ENCODE measurements at places on chromosomes 6 and 20. TPM values are rescaled to one million over a fixed set of nuclear protein-coding genes. Genes with fewer than 3 reads are reported as not detected.

ZNF311 gene
- 2.3 TPM for total RNA-seq

MYB gene
- total RNA-seq, result 1.6 TPM

BAK1 gene
- 14.0 TPM for total RNA-seq

FAM83C gene
- total RNA-seq, result not detected

AKAP12 gene
- 737 TPM for total RNA-seq

GPSM3 gene
- total RNA-seq, result 8.6 TPM

- no peaks in the 10 kb centered on the region for H3K36me3 ChIP-seq
- peaks cover 11% of the 10 kb centered on the region for H3K4me1 ChIP-seq
- DNase-seq, result no peak
- H3K27me3 ChIP-seq, result peaks cover 19% of the 10 kb centered on the region
- H3K4me3 ChIP-seq, result no peak overlapping the region
Measured at GRCh38 chr6:159212525-159213280, 43.5 kb downstream of the FNDC1 start.

GRCh38 chr6:139370283-139370998 lies 4.0 kb downstream of the CITED2 start:
- H3K27ac ChIP-seq, result peak overlapping the region; percentile 81
- peaks cover 51% of the 10 kb centered on the region for H3K4me1 ChIP-seq
- peak overlapping the region; percentile 98 for H3K4me3 ChIP-seq
- H3K27me3 ChIP-seq, result no peaks in the 10 kb centered on the region
- H3K36me3 ChIP-seq, result peaks cover 6% of the 10 kb centered on the region

- no peak overlapping the region for H3K4me3 ChIP-seq
- peaks cover 49% of the 10 kb centered on the region for H3K27me3 ChIP-seq
- no peaks in the 10 kb centered on the region for H3K36me3 ChIP-seq
Measured at GRCh38 chr20:54005524-54005923, 64.9 kb downstream of the BCAS1 start.

DNA sequence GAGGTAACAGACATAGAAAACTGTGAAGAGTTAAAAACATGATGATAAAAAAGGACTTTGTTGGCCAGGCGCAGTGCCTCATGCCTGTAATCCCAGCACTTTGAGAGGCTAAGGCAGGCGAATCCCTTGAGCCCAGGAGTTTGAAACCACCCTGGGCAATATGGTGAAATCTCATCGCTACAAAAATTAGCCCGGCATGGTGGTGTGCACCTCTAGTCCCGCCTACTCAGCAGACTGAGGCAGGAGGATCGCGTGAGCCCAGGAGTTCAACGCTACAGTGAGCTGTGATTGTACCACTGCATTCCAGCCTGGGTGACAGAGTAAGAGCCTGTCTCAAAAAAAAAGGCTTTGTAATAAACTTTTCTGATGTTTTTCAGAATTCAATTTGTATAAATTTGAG lies 60.1 kb downstream of the GFOD1 start:
- no peaks in the 10 kb centered on the region for H3K36me3 ChIP-seq
- H3K27ac ChIP-seq, result no peak overlapping the region
- H3K4me3 ChIP-seq, result no peak overlapping the region
- DNase-seq, result no peak
- H3K27me3 ChIP-seq, result peaks cover 7% of the 10 kb centered on the region

DNA sequence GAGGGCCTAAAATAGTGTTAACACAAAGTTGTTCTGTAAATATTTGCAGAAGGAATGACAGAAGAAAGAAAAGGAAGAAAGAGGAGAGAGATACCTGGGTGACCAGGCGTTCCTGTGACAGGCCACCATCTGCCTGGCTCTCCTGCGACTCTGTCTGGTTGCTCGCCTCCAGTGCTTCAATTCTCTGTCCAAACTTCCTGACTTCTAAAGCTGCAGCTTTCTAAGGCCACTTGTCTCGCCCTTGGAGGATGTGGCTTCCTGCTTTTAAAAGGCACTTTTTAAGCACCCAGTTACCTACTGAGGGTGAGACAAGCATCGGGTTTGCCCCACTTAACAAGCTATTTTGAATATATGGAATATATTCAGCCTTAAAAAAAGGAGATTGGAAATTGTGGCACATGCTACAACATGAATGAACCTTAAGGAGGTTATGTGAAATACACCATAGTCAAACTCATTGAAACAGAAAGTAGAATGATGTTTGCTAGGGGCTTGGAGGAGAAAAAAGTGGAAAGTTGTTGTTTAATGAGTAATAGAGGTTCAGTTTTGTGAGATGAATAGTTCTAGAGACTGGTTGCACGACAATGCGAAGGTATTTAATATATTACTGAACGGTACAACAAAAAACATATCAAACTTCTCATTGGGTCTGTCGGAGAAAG lies 32.8 kb downstream of the VIP start:
- DNase-seq, result no peak
- no peaks in the 10 kb centered on the region for H3K27me3 ChIP-seq
- no peak overlapping the region for H3K4me3 ChIP-seq

DNA sequence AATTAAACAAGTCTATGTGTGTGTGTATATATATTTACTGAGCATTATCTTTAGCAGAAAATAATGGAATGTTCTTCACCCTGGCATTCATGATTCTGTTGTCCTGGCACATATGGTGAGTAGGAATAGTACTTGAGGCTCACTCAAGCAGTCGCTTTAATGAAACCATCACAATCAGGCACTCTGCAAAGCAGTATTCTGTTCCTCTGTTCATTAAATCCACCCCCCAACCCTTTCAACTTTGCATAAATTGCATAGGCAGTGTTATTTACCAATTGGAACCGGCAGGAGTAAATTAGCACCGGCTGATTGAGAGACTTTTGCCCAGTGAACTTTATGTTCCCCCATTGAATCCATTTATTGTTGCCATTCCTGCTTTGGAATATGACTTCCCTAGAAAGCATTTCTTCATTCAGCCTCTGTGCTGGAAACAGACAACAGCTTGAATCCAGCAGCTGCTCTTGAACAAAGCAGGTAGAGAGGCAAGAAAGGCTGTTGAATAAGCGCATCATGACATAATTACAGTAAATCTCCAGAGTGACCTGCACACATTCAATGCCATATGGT lies 268.0 kb upstream of the RNF217 start:
- H3K4me3 ChIP-seq, result no peak overlapping the region
- no peak for DNase-seq
- no peak overlapping the region for H3K27ac ChIP-seq

DNA sequence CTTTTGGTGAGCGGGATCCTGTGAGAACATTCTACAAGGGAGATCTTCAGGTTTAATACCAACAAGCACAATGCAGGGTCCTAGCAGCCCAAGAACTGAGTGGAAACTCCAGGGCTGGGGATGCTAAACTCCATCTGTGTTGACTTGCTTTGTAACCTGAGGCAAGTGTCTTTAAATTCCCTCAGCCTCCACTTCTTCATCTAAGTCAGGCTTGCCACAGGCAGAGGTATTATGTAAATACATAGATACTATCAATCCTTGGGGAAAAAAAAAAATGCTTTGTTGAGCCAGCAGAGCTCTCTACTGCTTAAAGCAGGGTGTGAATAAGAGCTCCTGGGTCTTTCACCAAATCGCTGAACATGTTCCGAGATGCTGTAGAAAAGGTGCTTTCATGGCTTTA lies 114.2 kb upstream of the PHACTR1 start:
- H3K36me3 ChIP-seq, result no peaks in the 10 kb centered on the region
- no peak for DNase-seq
- H3K27me3 ChIP-seq, result no peaks in the 10 kb centered on the region
- H3K4me3 ChIP-seq, result no peak overlapping the region
